ENCODE measurements at places on chromosomes 6 and 20. TPM values are rescaled to one million over a fixed set of nuclear protein-coding genes. Genes with fewer than 3 reads are reported as not detected.

DNA sequence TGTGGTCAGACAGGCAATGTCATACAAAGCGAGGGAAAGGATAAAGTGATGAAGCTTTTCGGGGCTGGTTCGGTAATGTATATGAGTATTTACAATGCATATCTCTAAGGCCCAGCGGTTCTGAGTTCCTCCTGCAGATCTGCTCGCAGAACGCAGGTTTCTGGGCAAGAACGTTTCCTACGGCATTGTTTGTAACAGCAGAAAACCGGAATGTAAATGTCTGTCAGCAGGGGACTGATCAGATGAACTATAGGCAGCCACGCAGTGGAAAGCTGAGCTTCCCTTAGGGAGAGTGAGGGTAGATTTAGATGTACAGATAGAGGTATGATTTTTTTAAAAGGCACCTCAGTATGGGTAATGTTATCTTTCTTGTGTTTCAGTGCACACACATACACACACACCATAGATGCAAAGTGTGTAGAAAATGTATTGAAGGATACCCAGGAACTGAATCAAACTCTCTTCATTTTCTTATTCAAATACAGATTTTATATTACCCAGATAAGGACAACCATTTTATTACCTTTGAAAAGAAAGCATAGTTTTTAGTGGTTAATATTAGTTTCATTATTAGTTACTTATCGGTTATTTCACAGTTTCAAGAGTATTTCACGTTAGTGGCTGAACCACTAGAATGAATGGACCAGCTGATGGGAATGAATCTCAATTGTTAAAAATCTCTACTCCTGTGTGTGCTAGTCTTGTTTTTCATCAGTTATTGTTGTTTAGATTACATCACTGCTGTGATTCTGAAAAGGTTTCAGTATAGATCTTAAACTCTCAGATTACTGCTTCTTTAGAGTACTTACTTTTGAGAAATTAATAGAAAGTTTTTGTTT, 56.2 kb downstream of the SNX9 start:
- DNase-seq = no peak

- no peak for DNase-seq
These were observed 99.7 kb downstream of the LIN28B start for GRCh38 chr6:105056646-105057045.

DNA sequence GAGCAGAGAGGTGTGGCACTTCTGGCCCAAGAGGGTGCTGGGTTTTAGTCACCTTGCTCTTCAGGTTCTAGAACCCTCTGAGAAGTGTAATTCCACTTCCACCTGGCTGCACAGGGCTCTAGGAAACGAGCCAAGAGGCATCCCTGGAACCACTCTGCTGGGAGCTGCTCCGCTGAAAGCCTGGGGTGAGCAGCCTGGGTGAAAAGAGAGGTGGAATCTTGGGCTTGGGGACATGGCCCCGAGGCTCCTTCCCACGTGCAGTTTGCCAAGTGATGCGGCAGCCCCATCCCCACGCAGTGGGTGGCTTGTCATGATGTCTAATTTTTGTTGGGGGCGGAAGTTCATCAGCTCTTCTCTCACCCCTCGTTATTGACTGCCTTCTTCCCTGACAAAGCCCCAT, 32.8 kb downstream of the PPP1R16B start:
- no peak for DNase-seq

DNA sequence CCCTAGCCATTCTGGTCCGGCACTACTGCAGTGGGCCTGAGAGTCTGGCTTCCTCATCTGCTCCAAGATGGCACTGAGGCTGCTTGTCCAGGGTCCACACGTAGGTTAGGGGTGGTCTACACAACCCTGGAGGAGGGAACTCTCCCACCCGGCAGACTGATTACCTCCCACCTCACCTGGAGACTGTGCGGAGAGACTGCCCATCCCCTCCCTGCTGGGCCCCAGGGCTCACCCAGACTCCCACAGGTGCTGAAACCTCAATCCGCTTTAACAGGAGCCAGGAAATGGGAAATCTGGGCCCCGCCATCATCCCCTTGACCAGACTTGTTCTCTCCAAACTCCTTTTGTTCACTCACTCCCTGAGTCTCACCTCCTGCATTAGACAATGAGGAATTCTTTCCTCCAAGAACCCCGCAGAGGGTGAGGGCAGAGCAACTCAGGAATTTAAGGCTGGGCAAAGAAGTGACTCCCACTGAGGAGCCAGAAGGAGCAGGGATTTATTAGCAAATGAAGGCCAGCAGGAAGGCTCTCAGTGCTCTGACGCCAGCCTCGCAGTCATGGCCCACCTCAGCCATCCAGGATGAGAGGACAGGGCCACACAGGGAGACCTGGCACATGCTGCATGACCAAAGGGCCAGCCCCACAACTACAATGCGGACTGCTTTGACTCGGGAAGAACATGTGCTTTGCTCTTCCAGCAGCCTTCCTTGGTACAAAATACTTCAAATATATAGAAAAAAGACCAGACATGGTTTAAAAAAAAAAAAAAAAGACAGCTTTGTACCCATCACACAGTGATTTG, 53.0 kb downstream of the CDK5RAP1 start:
- no peak for DNase-seq

DNA sequence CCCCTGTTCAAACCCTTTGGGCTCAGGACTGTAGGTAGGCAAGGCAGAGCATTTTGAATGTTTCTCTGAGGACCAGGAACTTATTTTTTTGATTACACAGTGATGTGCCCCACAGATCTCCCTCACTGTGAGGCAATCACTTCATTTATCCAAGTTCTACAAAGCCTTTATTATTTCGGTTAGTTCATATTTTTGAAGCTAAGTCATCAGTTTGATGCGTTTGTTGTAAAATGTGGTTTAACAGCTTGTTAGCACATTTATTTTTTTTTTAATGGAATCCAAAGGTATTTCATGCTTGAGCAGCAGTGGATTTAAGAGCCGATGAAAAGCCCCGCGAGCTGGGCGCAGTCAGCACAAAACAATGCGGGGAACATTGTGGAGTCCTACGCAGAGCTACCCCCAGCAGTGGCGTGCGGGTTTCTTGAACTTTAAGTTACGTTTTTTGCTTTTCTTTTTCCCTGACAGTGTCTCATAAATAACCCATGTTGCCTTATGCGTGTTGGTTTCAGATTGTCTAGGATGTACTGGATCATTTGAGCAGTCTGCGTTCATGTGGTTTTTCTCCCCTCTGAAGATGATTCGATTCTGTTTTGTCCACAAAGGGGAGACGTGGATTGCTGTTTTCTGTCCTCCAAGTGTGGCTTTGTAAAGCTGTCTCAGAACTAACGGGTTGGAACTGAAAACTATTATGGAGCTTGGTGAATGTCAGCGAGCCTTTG, 233.6 kb upstream of the BMP2 start:
- no peak for DNase-seq

DNA sequence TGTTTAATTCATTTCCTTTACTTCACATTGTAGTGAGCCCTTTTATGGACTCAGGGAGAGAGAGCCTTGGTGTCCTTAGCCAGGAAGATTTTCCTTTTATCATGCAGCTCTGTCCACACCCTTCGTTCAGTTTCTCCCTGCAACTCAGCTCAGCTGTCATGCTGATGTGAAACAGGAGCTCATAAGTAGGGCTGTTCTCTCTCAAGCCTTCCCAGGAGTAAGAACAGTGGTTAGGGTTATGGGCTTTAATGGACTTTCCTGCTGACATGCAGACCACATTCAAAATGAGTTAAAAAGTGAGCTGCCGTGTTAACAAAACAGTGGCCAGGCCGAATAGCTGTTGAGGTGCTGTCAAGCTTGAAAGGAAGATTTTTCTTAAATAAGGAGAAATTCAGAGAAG, 104.1 kb downstream of the BCKDHB start:
- no peak for DNase-seq

DNA sequence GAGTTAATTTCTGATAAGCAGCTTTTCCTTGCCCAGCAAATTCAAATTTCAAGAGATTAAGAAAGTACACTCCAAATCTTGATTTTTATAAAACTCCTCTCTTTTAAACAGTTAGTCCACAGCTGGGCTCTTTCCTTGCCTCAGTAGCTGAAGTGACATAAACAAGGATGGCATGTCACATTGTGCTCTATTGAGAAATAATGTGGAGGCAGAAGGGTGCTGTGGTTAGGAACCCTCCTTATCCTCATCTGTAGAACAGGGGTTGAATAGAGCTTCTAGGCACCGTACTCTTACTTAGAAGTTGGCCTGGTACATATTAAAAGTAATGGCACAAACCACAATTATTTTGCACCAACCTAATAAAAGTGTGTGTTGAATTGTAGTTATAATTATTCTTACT, 70.3 kb downstream of the RSPO3 start:
- no peak for DNase-seq

GRCh38 chr6:117605169-117605826, 3.0 kb upstream of the GOPC start:
- DNase-seq = no peak

DNA sequence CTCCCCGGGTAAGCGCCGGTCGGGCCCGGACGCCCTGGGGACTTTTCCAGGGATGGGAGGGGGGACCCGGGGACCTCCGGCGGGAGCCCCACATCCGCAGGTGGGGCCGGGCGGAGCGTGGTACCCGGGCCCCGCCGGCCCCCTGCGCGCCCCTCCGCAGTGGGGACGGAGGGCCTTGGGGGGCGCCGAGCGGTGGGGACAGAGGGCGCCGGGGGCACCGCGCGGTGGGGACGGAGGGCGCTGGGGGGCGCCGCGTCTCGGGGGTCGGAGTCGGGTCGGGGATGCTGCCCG, 270 bp downstream of the PLEKHG1 start:
- DNase-seq = no peak

DNA sequence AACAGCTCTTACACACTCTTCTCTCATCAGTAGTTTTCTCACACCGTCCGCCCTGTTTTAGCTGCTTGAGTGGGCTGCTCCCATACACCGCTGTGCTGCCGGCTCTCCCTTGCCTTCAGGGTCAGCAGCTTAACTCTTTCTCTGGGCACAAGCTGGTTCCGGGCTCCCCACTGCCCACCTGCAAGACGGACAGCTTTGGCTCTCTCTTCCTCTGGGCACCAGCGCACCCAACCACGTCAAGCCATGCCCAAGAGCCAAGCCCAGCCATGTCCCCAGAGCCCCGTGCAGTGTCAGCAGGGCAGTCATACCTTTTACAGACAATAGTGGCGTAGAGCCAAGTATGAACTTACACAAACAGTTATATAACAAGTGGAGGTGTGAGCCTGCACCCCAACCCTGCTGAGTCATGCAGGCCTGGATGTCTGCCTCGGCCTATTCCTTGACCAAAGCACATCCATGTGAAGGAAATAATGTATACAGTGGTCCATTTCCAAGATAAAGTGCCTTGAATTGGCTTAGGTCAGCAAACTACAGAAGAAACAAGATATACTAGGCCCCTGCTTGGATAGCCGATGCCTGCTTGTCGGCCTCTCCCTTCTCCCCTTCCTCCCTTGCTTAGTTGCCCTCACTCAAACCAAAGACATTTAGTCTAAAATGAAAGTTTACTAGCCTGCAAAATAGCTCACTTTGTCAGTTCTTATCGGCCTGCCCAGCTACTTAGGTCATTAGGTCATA, 89.3 kb downstream of the JPH2 start:
- no peak for DNase-seq

- no peak for DNase-seq
These were observed 102.9 kb upstream of the PRL start for GRCh38 chr6:22399693-22400092.

- DNase-seq = no peak
These were observed 85.3 kb downstream of the SYCP2 start for GRCh38 chr20:59848182-59848581.

- no peak for DNase-seq
These were observed 147.4 kb upstream of the PRND start for GRCh38 chr20:4574356-4574690.

- DNase-seq = no peak
These were observed 129.4 kb upstream of the CENPW start for GRCh38 chr6:126210398-126211075.

DNA sequence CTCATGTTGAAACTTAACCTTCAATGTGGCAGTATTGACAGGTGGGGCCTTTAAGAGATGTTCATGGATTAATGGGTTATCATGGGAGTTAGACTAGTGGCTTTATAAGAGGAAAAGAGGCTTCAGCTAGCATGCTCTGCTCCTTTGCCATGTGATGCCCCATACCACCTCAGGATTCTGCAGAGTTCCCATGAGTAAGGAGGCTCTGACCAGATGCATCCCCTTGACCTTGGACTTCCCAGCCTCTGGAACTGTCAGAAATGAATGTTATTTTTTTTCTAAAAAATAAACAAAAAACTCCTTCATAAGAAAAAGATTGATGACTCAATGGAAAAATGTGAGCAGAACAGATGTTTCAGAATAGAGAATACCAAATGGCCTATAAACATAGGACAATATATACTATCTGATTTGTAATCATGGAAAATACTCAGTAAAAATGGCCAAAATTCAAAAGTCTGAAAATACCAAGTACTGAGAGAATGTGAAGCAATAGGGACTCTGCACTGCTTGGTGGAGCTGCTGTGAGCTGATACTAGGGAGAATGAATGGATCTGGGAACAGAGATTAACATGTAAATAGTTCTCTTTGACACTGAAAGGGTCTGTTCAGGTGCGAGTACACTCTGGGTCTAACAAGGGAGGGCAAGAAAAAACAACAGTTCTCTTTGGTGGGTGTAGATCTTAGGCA, 7.4 kb upstream of the TRIM39 start:
- DNase-seq = no peak

- no peak for DNase-seq
These were observed 59.7 kb downstream of the GPX5 start for GRCh38 chr6:28585335-28585734.

GRCh38 chr6:99143108-99143861, 195.5 kb upstream of the FBXL4 start:
- no peak for DNase-seq

- DNase-seq = no peak
These were observed 39.5 kb downstream of the DCBLD1 start for GRCh38 chr6:117521791-117522502.

DNA sequence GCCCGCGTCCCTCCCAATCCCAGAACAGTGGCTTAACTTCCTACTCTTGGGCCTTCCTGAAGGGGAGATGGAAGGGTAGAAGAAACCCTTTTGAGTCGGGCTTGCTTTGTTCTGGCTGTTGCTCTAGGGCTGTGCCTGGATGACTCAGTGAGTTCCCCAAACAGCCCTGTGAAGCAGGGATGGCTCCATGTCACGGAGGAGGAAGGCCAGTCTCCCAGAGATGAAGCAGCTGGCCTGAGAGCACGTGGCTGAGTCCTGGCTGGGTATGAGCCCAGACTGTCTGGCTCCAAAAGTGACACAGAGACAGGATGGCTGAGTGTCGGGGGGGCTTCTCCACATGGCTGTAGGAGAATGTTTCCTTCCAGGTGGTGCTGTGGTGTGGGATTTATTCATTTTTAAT, 4.6 kb downstream of the SYTL3 start:
- peak; percentile 91 for DNase-seq

- DNase-seq = no peak
These were observed 27.6 kb upstream of the IFNGR1 start for GRCh38 chr6:137246791-137247202.

GRCh38 chr6:36204068-36204753, 7.7 kb downstream of the BRPF3 start:
- DNase-seq = no peak

- DNase-seq = no peak
These were observed 2.6 kb downstream of the BNIP5 start for GRCh38 chr6:36333931-36334725.

- no peak for DNase-seq
These were observed 9.8 kb upstream of the DEF6 start for GRCh38 chr6:35287671-35288396.

Gene LAMP5
- total RNA-seq = 0.22 TPM

Gene TRIM40
- not detected for total RNA-seq

Gene FAM209B
- total RNA-seq = not detected

Gene ZCCHC3
- total RNA-seq = 10.4 TPM

Gene BCAS1
- total RNA-seq = not detected

Gene CBLN4
- 0.27 TPM for total RNA-seq
